Activated CD8-positive, alpha-beta memory T cell treated with anti-CD3 and anti-CD28 coated beads for 4 hours (primary cell): ENCODE measurements at places on chromosomes 7 and 10.

DNA sequence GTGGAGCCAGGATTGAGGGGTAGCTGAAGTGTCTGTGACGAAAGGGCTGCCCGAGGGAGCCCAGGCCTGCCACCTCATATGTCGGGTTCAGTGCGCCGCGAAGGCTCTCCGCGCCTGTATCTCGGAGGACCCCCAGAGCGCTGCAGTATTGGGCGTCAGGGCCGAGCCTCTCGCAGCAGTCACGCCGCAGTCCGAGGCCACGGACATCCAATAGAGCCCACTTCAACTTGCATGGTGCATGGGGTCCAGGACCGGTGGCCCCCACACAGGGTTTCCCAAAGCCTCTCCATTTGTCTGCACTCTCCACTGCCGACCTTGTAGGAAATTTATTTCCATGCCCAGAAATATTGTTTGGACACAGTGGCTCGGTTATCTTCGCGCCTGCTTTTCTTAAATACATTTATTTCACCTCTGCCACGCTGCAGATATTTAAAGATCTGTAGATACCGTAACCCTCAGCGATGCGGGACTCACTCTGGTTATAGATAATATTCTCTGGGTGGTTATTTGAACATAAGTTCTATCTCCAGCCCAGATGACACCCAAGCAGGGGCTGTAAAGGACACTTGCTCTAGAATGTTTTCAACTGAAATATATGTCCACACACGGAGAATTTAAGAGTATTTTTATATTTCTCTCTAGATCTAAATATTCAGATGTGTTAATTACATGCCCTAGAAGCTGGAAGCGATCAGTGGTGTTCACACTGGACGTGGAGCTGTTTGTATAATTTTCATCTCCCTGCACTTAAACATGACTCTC is 5.1 kb upstream of the ZNF503 start:
- no peak for DNase-seq

- DNase-seq, result no peak
Observed at GRCh38 chr10:35449944-35450343, 113.6 kb downstream of the CCNY start.

DNA sequence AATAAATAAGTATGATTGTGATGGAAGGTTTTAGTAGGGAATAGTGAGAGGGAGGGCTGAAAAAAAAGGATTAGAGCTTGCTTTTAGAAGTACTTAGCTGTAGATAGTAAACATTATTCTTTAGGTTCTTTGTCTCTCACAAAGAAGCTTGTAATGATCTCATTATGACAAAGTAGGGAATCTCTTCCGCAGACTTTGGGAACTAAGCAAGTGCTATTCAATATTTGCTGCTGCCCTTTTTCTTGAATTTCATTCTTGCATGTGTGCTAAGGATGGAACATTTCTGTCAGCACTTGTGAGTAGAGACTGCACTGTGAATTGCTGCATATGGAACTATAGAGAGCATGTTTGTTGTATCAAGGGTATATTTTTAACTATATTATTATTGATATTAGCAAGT is 173.4 kb downstream of the ST7 start:
- no peak for DNase-seq

DNA sequence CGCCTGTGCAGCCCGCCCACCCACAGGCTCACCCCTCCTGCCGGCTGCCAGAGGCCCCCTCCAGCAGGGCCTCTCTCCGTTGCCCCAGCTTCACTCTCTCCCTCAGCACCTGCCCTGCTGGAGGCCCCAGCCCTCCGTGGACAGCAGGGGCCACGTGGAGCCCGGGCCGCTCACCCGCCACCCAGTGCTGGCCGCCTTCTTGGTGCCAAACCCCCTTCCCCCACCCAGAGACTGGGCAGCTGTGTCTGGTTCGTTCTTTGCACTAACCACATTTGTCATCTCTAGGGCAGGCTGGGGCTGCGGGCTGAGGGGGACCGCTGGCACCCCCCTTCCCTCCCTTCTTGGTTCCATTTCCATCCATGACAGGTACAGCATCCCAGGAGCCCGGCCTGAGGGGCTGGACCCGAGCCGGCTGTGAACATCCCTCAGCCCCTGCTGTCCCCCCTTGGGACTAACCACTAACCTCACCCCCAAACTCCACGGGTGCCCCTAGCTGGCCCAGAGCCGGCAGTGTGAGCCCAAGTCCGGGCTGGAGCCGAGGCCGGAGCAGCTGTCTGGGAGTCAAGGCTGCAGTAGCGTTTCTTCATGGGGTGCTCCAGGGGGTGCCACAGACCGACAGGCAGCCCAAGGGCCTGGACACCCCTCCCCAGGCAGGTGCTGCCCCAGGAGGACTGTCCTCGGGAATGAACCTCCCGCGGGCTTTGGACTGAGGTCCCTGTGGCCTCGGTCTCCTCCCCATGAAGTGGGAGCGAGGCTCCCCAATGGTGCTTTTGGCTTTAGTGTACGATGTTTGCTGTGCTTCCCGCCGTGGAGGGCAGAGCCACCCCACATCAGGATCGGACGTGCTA is 25.5 kb upstream of the AMZ1 start:
- DNase-seq, result no peak

DNA sequence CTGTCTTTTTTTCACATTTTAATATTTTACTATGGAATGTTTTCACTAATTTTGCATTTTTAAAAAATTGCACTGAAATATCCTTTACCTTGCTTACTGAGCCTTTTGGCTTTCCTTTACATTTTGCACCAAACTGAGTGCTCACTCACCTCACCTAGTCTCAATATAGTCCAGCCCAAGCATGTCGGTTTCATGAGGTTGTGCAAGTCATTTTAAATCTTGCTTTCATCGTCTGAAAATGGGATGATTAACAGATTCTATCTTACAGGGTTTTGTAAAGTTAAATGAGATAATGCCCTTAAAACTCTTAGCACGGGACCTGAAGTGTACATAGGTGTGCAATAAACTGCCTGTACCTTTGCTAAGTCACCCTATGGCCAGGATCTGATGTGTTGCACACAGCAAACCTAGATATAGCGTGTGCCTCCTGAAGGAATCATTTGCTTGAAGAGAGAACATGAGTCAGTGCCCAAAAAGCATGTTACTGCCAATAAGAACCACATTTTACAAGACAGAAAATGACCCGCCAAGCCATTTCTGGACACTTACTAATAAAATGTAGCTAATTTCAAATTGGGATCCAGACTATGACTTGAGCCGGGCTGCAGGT is 199.8 kb downstream of the JCAD start:
- no peak for DNase-seq

DNA sequence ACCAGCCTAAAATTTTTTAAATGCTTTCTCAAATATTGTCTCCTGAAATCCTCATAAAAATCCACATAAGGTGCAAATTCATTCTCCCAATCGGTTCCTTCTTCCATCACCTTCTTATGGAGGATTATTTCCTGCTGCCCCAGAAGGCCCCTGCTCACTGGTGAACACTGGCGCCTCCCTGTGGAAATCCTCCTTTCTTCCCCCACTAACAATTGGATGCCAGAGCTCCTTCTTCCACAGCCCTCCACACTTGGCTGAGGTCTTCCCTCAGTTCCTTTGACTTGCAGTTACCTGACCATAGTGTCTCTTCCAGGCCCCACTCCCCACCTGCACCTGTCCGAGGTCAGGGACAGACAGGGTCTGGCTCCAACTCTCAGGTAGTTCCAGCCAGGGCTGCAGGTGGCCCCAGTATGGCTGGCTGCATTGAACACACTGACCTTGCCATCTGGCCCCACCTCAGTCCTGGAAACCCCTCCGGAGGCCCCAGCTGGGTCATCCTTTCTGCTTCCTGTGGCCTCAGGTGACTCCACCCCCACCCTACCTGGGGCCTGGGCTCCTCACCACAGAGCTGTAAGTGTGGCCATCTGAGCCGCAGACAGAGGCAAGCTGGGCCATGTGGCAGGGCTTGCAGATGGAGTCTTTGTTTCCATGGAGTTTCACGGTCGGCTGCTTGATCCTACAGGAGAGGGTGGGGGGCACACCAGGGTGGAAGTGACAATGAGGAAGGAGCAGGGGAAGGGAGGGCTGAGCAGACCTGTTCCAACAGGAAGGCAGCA is 18.4 kb downstream of the SPOCK2 start:
- DNase-seq, result no peak

DNA sequence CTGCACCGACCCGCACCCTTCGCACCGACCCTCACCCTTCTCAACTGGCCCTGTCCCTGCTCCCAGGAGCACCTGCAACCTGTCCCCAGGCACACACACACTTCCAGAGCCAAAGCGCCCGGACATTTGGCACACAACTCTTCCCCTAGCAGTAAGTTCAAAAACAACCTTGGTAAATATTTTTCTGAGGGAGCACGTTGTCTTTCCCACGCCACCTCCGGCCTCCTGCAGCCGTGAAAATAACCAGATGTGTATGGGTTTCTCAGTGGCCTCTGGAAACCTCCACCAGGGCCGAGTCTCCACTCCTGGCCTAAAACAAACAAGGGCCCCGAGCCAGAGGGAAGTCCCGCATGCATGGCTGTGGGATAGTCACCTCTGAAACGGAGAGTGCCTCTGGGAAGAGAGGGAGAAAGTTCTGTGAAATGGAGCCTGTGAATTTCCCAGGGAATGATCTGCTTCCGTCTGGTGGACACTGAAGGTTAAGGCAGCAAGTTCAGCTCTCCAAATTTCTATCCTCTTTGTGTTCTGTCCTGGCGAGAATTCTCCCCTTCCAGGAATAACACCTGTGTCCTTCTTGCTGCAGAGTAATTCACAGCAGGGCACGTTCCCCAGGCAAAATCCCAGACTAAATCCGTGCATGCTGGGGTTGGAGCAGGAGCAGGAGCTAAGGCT is 15.8 kb downstream of the PODXL start:
- DNase-seq, result no peak

- no peak for DNase-seq
Observed at GRCh38 chr7:125256446-125256845, 326.8 kb upstream of the POT1 start.

GRCh38 chr7:100830396-100830795 is 3.1 kb upstream of the EPHB4 start:
- DNase-seq, result no peak

GRCh38 chr7:27603813-27604212 is 58.9 kb downstream of the HIBADH start:
- DNase-seq, result no peak

DNA sequence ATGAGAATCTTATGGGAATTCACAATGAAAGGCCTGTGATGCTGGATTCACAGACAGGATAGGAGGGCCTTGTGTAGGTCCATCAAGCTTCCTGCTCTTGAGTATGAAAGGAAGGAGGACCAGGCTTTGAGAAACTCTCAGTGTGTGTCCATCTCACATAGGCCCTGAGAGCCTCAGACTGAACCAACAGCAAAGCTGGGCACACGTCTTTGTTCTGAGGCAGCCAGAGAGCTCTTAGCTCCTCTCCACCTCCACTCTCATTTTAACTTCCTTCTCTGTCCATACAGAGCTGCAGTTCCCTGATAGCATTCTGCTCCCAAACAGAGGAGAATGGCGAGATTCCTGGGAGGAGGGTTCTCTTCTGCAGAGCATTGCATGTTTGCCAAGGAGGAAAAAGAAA is 515.6 kb downstream of the CALN1 start:
- no peak for DNase-seq

GRCh38 chr7:34096198-34096651 is 190.9 kb downstream of the BMPER start:
- DNase-seq, result no peak

- no peak for DNase-seq
Observed at GRCh38 chr7:9125246-9125645, 691.8 kb downstream of the NXPH1 start.

- DNase-seq, result no peak
Observed at GRCh38 chr10:128052696-128053095, 73.5 kb downstream of the MKI67 start.

DNA sequence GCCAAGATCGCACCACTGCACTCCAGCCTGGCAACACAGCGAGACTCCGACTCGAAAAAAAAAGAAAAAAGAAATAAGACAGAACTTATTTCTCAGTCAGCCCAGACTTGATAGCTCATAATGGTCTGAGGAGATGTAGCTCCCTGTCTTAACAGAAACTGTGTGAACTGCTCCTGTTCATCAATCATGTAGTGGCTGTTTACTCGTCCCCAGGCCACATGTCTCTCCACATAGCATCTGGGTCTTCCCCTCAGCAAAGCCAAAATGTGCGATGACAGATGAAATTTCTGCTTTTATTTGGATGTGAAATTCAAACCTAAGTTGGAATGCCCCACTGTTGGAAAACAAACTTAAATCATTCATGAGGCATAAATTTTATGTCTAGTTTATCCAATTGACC is 219.0 kb downstream of the CACNA2D1 start:
- no peak for DNase-seq

- no peak for DNase-seq
Observed at GRCh38 chr10:109126541-109126940, 796.8 kb downstream of the XPNPEP1 start.

GRCh38 chr10:128036011-128036615 is 90.1 kb downstream of the MKI67 start:
- no peak for DNase-seq

- DNase-seq, result no peak
Observed at GRCh38 chr7:88429382-88429781, 122.7 kb upstream of the STEAP4 start.

DNA sequence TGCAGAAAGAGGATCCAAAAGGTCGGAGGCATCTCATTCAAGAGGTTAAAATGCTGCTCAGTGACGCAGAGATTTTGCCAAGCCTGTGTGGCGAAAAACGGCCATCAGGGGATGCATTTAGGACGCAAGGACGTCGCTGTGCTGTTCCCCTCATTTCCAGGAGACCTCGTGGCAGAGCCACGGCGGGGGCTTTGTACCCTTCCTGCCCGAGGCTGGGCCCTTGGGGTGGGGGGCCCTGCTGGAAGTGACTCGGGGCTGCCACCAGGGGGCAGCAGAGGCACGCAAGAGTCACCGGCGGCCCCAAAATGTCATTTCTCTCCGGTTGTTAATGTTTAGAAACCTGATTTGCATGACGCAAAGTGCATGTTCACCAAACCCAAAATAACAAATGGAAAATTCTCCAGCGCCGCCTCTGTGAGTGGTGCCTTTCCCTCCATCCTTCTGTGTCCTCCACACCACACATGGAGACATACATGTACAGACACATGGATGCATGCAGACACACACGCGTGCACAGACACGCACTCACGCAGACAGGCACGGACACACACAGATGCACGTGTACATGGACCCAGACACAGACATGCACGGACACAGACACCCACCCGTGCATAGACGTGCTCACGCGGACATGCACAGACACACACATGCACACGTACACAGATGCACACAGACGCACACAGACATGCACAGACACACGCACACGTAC is 51.0 kb upstream of the NKX6-2 start:
- DNase-seq, result no peak

- no peak for DNase-seq
Observed at GRCh38 chr10:59087486-59087885, 89.0 kb upstream of the PHYHIPL start.

GRCh38 chr10:86964061-86964846 is 4.0 kb upstream of the ADIRF start:
- DNase-seq, result no peak

- no peak for DNase-seq
Observed at GRCh38 chr7:157707983-157708918, 371.4 kb downstream of the DNAJB6 start.

GRCh38 chr10:71427246-71427645 is 30.5 kb downstream of the CDH23 start:
- DNase-seq, result no peak

GRCh38 chr10:79391231-79392019 is 44.2 kb downstream of the PPIF start:
- DNase-seq, result no peak

- no peak for DNase-seq
Observed at GRCh38 chr10:45526309-45526905, 146.2 kb downstream of the ZFAND4 start.
